ENCODE measurements at places on chromosomes 1 and 21. TPM values are rescaled to one million over a fixed set of nuclear protein-coding genes. Genes with fewer than 3 reads are reported as not detected.

The OSCP1 gene
- total RNA-seq, result 2.0 TPM

The FAM3B gene
- 1.4 TPM for total RNA-seq

The DPT gene
- total RNA-seq, result 0.11 TPM

The AKNAD1 gene
- total RNA-seq, result not detected

The PYHIN1 gene
- not detected for total RNA-seq

The LHX8 gene
- total RNA-seq, result 0.25 TPM

The MARK1 gene
- 18.6 TPM for total RNA-seq

The RYR2 gene
- 7.9 TPM for total RNA-seq

The AADACL4 gene
- not detected for total RNA-seq

The THEM4 gene
- total RNA-seq, result 8.8 TPM

- no peak for DNase-seq
Measured at GRCh38 chr1:89762386-89762778, 58.5 kb upstream of the LRRC8D start.

GRCh38 chr1:65432918-65433317, 12.4 kb downstream of the LEPR start:
- DNase-seq, result peak; percentile 24

GRCh38 chr1:56525489-56526041, 53.8 kb downstream of the PLPP3 start:
- no peak for DNase-seq

DNA sequence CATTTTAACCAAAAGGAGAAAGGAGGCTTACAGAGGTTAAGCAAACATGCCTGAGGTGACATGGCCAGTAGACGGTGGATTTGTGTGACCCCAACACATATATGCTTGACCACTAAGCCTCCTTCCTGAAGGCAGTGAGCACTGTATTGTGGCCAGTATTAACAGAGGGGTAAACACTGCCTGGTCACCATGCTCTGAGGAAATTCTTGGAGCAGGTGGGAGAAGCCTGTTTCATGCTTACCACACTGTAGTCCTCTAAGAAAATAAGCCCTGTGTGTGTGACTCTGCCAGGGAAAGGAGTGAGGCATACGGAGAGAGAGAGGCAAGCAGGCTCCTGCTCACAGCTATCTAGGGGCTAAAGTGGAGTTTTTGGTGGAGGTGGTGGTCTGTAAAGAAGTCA, 102.7 kb downstream of the KCND3 start:
- DNase-seq, result no peak

GRCh38 chr1:234866007-234866866, 256.3 kb upstream of the IRF2BP2 start:
- no peak for DNase-seq

DNA sequence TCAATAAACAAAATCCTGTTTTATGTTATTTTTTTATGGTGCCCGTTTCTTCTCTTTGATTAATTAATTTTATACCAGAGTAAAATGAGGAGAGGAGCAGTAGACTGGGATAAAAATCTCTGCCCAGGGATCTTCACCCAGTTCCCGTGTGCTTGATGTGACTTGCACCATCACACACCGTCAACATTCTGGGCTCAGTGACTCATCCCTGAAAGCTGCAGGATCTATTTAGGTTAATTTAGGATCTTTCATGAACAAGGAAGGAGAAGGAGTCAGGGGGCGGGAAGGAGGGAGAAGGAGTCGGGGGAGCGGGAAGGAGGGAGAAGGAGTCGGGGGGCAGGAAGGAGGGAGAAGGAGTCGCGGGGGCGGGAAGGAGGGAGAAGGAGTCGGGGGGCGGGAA, 182.4 kb downstream of the SMYD3 start:
- no peak for DNase-seq

DNA sequence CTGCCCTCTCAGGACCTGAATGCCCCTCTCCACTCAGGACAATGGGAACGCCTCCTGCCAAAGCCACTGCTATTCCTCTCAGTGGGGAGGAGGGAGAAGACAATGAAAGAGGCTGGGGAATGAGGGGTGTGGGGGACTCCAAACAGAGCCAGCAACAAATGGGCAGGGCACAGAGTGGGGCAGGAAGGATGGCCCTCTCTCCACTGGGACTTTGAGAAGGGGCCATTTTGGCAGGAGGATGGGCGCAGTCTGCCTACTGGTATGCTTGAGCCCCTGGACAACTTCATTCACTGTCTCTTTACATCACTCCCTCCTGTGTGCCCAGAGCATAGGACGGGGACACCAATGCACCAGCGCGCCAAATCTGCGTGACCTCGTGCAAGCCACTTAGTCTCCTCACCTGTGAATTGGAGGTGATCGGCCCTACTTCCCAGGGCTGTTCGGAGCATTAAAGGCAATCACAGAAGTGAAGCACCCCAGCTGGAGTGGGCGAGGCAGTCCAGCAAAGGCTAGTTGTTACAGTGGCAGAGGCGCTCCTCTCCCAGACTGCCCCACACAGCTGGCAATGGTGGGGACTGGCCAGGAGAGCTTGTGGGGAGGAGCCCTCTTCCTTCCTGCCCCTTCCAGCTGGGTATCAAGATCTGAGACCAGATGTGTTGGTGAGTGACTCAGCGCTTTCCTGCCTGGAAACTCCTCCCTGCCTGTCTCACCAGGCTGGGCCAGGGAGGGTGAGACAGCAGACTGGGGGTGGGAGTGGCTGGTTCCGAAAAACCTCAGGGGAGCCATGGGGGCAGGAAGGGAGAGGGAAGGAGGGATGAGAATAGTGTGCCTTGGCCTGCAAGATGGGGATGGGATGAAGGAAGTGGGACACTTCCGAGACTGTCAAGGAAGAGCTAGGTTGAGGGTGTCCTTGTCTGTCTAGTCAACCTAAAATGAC, 22.4 kb upstream of the SYNC start:
- DNase-seq, result no peak

- DNase-seq, result no peak
Measured at GRCh38 chr1:21680381-21680780, 11.2 kb upstream of the RAP1GAP start.

DNA sequence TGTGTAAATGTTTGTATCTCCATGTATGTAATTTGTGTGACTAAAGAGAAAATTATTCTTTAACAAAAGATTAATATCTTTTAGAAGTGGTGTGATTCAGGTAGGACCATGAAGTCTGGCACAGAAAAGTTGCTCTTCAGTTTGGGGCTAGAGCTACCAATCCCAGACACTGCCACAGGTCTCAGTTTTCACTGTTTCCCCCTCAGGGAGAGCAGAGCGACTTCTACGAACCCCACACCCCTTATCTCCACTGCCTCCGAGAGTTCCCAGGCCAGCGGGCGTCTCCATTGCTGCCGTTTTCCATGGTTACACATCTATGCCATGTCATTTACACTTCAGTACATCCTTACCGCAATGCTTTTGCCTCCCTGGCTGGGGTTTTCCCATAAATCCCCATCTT, 93.0 kb upstream of the SMYD2 start:
- DNase-seq, result no peak

GRCh38 chr1:238652346-238652968, 733.9 kb upstream of the CHRM3 start:
- no peak for DNase-seq

- peak; percentile 12 for DNase-seq
Measured at GRCh38 chr1:240122639-240123613, 31.2 kb downstream of the FMN2 start.

GRCh38 chr1:71885171-71885570, 397.2 kb downstream of the NEGR1 start:
- no peak for DNase-seq

All from WTC11 (cell line).